Stimulated activated CD8-positive, alpha-beta memory T cell treated with anti-CD3 and anti-CD28 coated beads, Interleukin-4, amount 100 ng/mL, for 1 hour (primary cell): ENCODE measurements at places on chromosomes 4 and X.

GRCh38 chrX:119676949-119677653 is 15.9 kb downstream of the SEPTIN6 start:
- DNase-seq = no peak

DNA sequence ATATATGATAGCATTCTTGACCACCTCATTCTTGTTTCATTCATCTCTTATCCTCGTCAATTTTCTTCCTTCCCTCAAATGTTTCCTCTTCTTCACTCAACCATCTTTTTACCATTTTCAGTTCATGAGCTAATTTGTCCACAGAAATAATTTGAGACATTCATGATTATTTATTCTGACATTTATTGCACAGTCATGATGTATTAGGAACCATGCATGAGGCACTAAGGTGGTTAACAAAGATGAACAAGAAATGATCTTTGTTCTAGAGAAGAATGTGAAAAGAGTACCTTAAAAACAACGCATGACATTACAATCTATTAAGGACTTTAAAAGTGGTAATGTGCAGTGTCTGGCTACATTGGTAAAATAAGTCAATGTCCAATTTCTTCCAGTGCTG is 27.9 kb downstream of the TEC start:
- DNase-seq = no peak

GRCh38 chr4:19987746-19988145 is 264.0 kb upstream of the SLIT2 start:
- no peak for DNase-seq

GRCh38 chrX:17601441-17602200 is 135.7 kb upstream of the SCML1 start:
- no peak for DNase-seq

GRCh38 chr4:124839786-124840390 is 127.4 kb upstream of the ANKRD50 start:
- DNase-seq = no peak

GRCh38 chr4:24664956-24665355 is 80.6 kb upstream of the DHX15 start:
- no peak for DNase-seq

DNA sequence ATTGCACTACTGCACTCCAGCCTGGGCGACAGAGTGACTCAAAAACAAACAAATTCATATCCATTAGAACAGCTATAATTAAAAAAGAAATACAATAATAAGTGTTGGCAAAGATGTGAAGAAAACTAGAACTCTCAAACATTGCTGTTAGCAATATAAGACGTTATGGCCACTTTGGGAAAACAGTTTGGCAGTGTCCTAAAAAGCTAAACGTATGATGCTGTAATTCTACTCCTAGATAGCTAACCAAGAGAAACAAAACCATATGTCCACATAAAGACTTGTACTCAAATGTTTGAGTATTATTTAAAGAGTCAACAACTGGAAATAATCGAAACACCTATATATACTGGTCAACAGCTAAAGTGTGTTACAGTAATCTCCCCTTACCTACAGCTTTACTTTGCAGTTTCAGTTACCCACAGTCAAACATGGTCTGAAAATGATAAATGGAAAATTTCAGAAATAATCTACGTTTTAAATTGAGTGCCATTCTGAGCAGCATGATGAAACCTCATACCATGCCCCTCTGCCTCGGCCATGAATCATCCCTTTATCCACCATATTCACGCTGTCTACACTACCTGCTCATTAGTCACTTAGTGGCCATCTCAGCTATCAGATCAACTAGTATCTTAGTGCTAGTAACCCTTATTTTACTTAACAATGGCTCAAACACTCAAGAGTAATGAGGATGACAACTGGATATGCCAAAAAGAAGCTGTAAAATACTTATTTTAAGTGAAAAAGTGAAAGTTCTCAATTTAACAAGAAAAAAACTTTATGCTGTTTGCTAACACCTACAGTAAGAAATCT is 4.9 kb downstream of the ELF2 start:
- DNase-seq = no peak

GRCh38 chr4:111811661-111812060 is 333.6 kb upstream of the FAM241A start:
- DNase-seq = no peak

- no peak for DNase-seq
These were observed 10.8 kb downstream of the DAPP1 start for GRCh38 chr4:99827454-99827853.

DNA sequence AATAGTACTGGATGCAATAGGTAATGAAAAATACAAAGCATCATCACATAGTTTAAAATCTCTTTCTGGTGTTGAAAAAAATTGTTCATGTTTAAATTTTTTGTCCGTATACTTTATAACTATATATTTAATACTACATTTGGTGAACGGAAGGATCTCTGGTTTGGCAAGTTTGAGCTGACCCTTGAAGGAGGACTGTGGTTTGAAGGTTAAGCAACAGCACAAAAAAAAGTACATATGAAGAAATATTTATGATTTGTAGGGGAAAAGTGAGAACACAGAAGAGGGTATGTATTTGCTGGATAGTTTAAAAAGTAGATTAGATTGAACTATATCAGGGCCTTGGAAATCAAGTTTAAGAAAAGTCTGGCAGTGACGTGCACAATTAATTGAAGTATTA is 13.3 kb downstream of the SRP72 start:
- no peak for DNase-seq

- no peak for DNase-seq
These were observed 56.7 kb downstream of the PROM1 start for GRCh38 chr4:16027114-16027513.

DNA sequence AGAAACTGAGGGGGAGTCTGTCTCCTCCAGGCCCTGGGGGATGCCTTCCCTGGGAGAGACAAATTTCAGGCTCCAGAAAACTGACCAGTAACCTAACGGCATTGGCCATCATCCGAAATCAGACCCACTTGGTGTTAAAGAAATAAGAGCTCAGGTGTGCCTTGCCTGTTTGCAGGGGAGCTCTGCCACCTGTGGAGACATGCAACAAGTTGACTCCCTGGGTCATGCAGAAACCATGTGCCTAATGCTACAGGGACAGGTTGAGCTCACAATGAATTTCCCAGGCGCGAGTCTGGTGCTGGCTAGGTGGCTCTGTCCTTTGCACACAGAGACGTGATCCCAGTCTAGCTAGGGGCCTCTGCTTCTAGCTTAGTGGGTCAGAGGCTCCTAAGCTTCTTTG is 95.8 kb upstream of the KIT start:
- no peak for DNase-seq

GRCh38 chr4:113555868-113556267 is 205.7 kb downstream of the CAMK2D start:
- DNase-seq = no peak

DNA sequence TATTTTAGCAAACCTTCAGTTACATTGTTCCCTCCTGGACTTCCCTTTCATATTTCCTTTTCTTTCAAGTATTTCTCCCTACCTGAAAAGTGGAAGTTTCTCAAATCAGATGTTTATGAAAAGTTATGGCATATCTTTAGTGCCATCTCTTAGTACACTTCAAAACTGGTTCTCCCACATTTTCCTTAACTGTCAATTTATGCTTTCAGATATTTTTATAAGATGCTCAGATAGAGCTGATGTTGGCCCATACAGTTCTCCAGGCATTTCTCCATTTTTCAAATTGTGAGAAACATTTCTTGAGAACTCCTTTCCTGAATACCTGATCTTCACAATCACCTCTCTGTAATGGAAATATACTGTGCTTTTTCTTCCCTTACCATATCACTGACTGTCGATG is 32.5 kb upstream of the AP1AR start:
- no peak for DNase-seq

DNA sequence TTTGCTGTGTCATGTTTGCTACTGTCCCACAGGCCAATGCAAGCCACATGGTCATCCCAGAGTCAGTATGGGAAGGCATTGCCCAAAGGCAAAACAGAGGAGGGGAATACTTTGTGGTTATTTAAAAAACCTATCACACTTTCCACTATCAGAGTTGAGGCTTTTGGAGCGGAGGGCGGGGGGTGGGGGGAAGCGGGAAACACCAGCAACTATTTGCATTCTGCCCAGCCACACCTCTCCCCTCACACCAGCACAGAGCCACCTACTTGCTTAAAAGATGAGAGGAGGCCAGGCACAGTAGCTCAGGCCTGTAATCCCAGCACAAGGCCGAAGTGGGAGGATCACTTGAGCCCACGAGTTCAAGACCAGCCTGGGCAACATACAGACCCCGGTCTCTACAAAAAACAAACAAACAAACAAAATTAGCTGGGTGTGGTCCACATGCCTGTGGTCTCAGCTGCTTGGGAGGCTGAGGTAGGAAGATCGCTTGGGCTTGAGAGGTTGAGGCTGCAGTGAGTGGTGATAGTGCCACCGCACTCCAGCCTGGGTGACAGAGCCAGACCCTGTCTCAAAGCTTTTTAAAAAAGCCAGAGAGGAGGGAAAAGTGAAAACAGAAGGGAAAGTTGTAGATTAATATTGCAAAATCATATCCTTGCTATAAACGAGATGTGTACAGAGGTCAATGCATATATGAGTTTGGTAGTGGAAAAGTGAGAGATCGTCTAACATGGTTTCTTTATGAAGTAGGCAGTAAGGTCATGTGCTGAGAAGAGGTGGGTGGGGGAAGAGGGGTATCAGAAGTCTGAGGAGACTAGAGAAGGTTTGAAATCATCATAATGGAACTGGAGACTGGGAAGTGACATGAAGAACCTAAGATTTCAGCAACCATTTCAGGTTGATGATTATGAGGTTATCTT is 1.9 kb upstream of the CHST7 start:
- DNase-seq = no peak

GRCh38 chr4:7336067-7336569 is 98.6 kb downstream of the PSAPL1 start:
- DNase-seq = no peak

GRCh38 chr4:53365121-53365485 is 758 bp downstream of the SCFD2 start:
- DNase-seq = no peak

DNA sequence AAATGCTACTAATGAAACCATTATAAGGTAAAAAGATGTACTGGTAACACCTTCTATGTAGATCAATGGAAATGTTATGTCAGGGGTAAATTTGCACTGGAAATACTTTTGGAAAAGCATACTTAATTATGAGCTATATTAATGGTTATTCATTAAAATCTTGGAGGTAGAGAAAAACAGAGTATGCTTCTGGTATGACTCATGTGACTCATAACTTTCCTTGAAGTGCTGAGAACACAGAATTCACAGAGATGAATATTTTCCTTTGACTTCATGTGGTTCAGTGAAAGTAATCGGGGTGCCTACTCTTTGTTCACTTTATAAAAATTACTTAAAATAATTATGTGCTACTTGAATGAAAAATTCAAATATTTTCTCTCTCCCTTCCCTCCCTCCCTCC is 254.2 kb downstream of the KCTD8 start:
- no peak for DNase-seq

- DNase-seq = no peak
These were observed 13.1 kb downstream of the PI4K2B start for GRCh38 chr4:25246680-25247611.

DNA sequence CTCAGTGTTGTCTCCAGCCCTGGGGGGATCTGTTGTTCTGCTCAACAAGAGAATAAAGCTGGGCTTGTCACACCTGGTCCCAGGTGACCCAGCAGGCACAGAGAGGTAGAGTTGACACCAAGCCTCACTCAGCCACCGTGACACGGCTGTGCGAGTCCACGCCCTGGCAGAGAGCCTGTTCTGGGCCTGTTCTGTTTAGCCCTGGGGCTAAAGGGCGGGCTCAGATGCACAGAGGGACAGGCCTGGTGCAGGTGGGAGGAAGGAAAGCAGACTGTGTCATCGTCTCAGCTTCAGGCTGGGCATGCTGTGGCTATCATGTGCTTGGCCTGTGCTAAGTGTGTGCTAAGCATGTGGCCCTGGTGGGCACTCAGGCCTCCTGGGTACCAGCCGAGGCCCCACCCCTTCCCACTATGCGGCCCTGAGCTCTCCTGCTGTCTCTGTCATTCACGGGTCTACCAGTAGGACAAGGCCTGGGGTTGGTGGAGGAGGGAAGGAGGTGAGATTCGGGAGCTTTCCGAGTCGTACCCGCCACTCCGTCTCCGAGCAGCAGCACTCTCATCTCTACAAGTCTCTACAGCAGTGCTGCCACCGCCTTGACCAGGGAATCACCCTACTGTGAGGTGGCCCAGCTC is 10.8 kb downstream of the WFS1 start:
- DNase-seq = no peak

DNA sequence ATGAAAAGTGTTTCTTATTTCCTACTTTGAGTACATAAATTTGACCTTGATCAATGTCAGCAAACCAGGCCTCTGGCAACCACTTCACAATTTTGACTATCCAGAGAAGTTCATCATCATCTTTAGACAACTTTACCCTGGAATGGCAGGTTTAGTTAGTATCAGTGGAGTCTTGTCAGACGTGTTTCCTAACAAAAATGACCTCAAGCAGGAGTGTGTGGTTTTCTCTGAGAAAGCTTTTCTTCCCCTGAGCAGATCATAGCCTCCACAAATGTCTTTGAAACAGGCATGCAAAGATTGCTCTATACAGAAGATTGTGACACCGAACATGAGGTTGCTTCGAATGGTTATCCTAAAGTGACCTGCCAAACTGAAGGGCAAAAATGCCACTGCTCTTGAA is 642.3 kb downstream of the RPA4 start:
- DNase-seq = no peak

DNA sequence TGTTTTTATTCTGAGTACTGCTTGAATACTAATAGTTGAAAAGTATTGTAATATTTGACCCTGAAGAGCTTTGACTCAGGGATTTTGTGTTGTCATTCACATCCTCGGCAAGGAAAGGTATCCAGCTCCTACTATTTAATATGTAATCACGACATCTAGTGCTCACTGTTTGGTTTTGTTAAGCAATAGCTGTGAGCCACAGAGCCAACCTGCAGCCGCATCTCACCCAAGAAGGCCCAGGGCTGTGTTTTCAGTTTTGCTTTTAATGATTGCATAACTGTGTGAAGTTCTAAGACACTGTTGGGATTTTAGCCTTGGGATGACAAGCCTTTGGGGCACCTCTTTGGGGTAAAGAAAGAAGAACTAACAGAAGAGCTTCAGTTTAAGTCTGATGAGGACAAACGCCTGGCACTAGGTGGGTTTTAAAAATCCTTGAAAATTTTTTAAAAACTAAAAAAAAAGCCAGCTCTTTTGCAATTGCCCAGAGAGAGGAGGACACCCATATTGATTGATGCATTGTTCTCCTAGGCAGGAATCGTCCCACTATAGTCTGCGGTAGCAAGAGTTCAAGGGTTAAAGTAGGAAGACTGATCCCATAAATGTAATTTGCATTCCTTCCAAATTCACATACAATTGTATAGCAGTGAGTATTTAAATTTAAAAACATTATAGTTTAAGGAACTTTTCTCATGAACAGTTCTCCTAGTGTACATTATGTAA is 157.8 kb downstream of the RELL1 start:
- no peak for DNase-seq

GRCh38 chr4:74570095-74570494 is 125.2 kb downstream of the AREG start:
- DNase-seq = no peak

DNA sequence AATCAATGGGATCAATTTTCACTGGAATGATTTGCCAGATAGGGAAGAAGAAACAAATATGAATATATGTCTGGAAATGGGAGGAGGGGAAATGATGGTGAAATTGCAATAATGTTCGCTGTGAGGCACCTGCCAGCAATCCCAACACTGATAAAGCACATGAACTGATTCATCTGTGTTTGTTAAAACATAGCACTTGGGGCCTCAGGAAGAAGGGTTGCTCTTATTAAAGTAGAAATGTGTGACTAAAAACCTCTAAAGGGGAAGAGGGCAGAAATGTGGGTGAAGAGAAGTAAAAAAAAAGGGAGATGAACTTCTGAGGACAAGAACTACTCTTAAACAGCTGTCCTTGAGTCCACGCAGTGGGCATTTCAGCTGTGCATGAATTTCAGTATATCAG is 101.4 kb downstream of the C4orf51 start:
- DNase-seq = no peak
